Activated CD8-positive, alpha-beta T cell treated with anti-CD3 and anti-CD28 coated beads for 36 hours (primary cell): ENCODE measurements at places on chromosomes 4 and X. TPM values are rescaled to one million over a fixed set of nuclear protein-coding genes. Genes with fewer than 3 reads are reported as not detected.

DNA sequence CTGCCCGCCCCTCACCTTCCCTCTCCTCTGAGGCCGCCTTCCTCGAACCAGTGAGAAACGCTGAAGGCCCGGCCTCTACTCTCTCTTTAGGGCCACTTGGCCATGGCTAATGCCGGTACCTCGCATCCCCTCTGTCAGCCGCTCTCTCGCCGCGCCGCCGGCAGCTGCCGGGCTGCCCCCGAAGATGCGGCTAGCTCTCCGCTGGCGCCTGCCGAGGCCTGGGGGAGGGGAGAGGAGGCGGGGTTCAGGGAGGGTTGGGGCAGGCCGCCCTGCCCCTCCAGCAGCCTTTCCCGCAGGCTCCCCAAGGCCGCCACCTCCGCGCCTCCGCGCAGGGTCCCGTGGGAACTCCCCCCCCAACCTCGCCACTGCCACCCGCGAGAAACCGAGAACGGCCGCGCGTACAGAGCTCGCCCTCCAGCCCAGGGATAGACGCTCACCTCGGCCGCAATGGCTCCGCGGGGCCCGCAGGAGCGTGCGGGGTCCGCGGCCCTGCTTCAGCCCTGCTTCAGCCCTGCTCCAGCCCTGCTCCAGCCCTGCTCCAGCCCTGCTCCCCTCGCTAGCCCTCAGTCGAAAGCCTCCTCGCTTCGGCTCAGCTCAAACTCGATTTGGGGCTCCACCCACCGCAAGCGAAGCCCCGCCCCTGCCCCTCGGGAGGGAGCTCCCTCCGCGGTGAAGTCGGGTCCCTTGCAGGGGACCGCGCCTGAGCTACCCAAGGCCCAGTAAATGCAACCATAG is at the start of gene HUWE1:
Gene HUWE1, minus strand, starts transcription at position 569 of the 735 bp plus-strand sequence. CDS start 32,612 bp downstream, outside the sequence.
- peaks cover 24% of the 10 kb centered on the region for H3K36me3 ChIP-seq
- peak within 1 kb of the TSS; percentile 94 for H3K27ac ChIP-seq
- H3K4me1 ChIP-seq: peaks cover 12% of the 10 kb centered on the region
- H3K27me3 ChIP-seq: no peaks in the 10 kb centered on the region
- H3K4me3 ChIP-seq: peak within 1 kb of the TSS; percentile 94
- peak; percentile 89 for DNase-seq

- no peak overlapping the region for H3K4me3 ChIP-seq
- H3K36me3 ChIP-seq: no peaks in the 10 kb centered on the region
- no peaks in the 10 kb centered on the region for H3K4me1 ChIP-seq
- no peaks in the 10 kb centered on the region for H3K27me3 ChIP-seq
Measured at GRCh38 chr4:118180776-118181175, 146.5 kb downstream of the NDST3 start.

DNA sequence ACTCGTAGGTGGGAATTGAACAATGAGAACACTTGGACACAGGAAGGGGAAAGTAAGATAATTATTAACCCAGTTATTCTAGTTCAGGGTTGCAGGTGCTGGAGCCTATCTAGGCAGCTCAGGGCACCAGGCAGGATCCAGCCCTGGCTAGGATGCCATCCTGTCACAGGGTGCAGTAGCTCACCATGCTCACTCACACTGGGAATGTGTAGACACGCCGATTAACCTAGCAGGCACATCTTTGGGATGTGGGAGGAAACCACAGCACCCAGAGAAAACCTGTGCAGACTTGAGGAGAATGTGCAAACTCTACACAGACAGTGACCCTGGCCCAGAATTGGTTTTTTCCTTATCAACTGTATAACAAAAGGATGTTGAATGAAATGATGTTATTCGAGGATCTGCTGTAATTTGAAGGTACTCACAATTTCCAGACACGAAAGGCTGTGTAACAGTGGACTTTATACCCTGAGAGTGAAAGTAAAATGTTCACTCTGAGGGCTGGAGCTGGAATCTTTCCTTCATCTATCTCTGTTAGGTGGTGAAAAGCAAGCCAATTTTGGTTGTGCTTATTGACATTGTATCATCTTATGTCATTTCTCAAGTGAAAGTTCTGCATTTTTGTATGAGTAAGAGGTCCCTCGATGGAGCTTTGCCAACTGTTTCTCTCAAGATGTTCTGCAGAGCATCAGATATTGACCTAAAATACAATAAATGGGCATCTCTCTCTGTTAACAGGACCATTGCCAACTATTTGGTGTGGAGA is 78.8 kb downstream of the PHEX start:
- no peak for DNase-seq
- H3K27ac ChIP-seq: no peak overlapping the region
- H3K27me3 ChIP-seq: no peaks in the 10 kb centered on the region
- no peak overlapping the region for H3K4me3 ChIP-seq
- peaks cover 7% of the 10 kb centered on the region for H3K4me1 ChIP-seq
- peaks cover 16% of the 10 kb centered on the region for H3K36me3 ChIP-seq

DNA sequence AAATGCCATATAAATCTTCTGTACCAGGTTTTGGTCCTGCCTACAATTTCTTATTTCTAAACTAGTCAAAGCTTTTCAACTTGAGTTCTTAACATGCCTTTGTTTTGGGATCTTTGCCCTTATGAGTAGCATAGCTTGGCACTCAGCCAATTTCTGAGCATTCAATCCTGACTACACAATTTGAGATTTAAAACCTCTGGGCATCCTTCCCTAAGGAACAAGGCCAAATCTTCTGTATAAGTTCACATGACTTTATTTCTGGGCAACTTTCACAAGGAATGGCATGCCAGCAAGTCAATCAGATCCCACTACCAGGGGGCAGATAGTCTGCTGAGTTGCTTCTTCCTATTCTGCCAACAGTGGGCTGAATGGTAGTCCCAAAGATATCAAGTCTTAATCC is 254.2 kb downstream of the ADAMTS3 start:
- DNase-seq: no peak
- H3K27me3 ChIP-seq: peaks cover 3% of the 10 kb centered on the region
- no peaks in the 10 kb centered on the region for H3K36me3 ChIP-seq
- H3K4me1 ChIP-seq: peaks cover 6% of the 10 kb centered on the region
- H3K4me3 ChIP-seq: no peak overlapping the region

Gene SYP
- 11.4 TPM for total RNA-seq
